ENCODE measurements at places on chromosomes 2 and 18. TPM values are rescaled to one million over a fixed set of nuclear protein-coding genes. Genes with fewer than 3 reads are reported as not detected.

DNA sequence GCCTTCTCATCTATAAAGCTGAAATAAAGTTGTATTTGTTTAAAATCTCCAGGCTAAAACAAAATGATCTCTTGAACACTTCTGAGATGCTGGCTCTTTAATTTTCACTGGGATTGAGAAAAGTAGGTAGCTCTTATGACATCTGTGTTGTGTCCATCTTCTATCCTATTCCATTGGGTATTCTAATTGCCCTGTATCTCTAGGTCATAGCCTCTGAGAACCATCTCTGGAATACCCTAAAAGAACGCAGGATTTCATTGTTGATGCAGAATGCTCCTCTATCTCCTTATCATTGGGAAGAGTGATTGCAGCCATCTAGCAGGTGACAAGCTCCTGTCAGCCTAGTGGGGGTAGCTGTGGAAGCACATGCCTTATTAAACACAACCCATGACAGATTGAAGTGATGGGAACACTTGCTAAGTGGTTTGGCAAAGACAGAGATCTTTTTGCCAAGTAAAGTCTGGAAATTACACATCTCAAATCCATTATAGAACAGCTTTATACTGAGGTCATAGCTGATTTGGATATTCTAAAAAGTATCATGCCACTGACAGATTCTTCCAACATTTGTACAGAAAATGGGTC lies 178.2 kb downstream of the TDRD15 start:
- no peak for DNase-seq

- DNase-seq: no peak
Measured at GRCh38 chr2:111994042-111994441, 61.0 kb upstream of the TMEM87B start.

MSH2 gene
- 27.7 TPM for total RNA-seq

ZNF519 gene
- 4.3 TPM for total RNA-seq

DSG3 gene
- total RNA-seq: 0.36 TPM
